Right cardiac atrium (tissue), 5 donors: ENCODE measurements at places on chromosomes 11 and 22. TPM values are rescaled to one million over a fixed set of nuclear protein-coding genes. Genes with fewer than 3 reads are reported as not detected.

Gene OR4A16
- not detected for polyA plus RNA-seq

Gene UBASH3B
- 0.34 TPM for polyA plus RNA-seq

Gene APOA4
- polyA plus RNA-seq, result 0.05 TPM

Gene CSF2RB
- 0.75 TPM for polyA plus RNA-seq

Gene NKAPD1
- polyA plus RNA-seq, result 5.0 TPM

Gene ART5
- polyA plus RNA-seq, result 1.1 TPM

Gene SHISAL1
- 1.3 TPM for polyA plus RNA-seq

Gene SLC5A12
- 4.4 TPM for polyA plus RNA-seq

Gene ZNF280B
- polyA plus RNA-seq, result 0.59 TPM

Gene CSRP3
- 2,317 TPM for polyA plus RNA-seq

Gene MS4A6A
- 16.5 TPM for polyA plus RNA-seq

- DNase-seq, result no peak
Measured at GRCh38 chr11:36012979-36013378, 69.1 kb downstream of the LDLRAD3 start.

DNA sequence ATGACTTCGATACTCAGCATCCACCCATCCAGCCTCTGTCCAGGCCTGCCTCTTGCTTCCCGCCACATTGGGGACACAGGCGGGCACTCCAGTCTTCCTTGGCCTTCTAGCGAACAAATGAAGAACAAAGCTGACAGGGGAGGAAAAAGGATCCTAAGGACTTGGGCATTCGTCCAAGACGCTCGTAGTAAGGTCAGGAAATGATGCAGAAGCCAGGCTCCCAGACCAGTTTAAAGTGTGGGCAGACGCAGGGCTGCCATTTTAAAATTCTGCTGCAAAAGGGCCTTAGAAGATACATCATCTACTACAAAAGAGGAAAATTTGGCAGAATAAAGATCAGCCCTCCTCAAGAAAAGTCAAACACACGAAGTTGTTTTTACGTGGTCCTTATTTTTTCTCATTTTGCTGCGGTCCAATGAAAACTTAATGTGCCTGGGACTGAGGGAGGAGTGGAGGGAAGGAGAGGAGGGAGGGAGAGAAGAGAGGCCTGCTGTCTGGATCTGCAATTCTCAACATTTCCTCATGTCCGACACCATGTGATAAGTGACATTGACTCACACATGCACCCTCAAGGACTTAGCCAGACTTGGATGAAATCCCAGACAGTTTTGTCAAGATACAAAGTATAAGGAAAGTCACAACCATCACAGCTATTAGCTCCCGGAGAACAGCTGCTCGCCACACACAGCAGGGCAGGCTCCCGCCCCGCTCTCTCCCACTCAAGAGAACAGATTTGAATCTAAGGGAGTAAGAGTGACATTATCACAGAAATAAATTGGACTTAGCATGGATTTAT is 5.7 kb downstream of the DNAL4 start:
- no peak for DNase-seq

GRCh38 chr11:10678101-10678500 is 15.5 kb downstream of the IRAG1 start:
- no peak for DNase-seq

DNA sequence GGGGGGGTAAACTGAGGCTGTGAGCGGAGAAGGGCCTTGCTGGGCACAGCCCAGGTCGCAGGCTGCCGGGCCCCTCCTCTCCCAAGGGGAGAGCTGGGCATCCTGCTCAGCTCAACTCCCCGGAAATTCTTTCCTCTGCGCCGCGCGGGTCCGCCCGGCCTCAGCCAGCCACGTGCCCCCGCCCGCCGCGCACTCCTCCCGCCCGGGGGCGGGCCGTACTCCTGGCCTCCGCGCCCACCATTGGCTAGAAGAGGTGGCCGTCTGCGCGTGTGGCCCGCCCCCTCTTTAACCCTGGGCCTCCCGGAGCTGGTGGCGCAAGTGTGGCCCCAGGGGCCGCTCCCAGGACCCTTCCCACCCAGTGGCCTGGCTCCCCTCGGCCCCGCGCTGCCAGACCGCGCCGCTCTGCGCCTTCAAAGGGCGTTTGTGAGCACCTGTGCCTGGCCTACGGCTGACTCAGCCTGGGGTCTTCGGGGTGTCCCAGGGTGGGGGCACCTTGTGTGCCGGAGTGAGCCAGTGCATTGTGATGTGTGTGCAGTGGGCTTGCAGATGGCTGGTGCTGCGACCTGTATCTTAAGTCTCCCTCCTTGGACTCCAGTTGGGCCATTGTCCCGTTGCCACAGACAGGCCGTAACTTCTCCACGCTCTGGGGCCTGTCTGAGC is 2.0 kb downstream of the MRGPRF start:
- DNase-seq, result peak; percentile 84

DNA sequence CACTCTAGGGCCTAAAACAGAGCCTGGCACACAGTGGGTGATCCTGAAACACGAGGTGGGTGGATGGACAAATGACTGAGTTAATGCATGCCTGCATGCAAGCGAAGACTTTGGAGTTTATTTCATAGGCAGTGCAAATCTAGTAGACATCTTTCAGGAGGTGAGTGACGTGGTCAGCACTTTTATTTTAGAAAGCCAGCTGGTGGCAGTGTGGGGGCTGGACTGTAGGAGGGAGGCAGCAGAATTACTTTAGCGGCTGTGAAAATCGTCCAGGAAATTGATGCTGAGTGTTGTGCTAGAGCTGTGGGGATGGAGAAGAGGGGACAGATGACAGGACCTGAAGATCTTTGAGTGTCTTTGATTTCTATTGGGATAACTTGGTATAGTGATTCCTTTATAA is 47.1 kb downstream of the BMAL1 start:
- DNase-seq, result no peak

DNA sequence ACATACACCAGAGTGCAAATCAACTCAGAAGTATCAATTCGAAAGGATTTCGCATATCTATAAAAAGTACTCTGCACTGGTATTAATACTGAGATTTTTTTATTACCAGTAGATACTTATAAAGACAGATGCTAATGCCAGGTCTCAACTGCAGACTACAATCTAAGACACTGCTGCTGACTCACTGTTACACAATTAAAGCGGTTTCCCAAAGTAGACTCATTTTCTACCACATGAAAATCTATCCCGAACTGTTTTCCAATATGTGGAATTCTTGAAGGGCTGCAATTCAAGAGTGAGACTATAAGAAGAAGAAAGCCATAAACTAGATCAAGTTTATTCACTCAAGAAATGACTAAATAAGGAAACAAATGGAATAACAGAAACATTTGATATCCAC is 57.2 kb upstream of the ARHGAP32 start:
- no peak for DNase-seq

DNA sequence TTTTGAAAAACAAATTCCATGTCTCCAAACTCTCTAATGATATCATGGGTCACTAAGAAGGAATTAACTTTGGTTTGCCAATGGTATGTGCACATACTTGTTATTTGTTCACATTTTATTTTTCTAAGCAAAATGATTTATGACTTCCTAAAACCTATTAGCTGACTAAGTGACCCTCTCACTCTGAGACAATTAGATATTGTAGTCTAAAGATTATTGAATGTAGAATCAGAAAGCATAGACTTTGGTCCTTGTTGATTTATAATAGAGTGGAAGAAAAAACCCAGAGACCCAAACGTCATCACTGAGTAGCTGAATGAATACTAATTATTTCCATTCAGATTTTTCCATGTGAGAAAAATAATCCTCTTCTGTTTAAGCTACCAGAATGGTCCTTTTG is 243.5 kb upstream of the ANO3 start:
- DNase-seq, result no peak

GRCh38 chr11:27795955-27796861 is 96.0 kb upstream of the BDNF start:
- no peak for DNase-seq

GRCh38 chr11:8102296-8102915 is 21.4 kb downstream of the TUB start:
- no peak for DNase-seq

- no peak for DNase-seq
Measured at GRCh38 chr11:3052567-3052966, 4.7 kb downstream of the CARS1 start.

DNA sequence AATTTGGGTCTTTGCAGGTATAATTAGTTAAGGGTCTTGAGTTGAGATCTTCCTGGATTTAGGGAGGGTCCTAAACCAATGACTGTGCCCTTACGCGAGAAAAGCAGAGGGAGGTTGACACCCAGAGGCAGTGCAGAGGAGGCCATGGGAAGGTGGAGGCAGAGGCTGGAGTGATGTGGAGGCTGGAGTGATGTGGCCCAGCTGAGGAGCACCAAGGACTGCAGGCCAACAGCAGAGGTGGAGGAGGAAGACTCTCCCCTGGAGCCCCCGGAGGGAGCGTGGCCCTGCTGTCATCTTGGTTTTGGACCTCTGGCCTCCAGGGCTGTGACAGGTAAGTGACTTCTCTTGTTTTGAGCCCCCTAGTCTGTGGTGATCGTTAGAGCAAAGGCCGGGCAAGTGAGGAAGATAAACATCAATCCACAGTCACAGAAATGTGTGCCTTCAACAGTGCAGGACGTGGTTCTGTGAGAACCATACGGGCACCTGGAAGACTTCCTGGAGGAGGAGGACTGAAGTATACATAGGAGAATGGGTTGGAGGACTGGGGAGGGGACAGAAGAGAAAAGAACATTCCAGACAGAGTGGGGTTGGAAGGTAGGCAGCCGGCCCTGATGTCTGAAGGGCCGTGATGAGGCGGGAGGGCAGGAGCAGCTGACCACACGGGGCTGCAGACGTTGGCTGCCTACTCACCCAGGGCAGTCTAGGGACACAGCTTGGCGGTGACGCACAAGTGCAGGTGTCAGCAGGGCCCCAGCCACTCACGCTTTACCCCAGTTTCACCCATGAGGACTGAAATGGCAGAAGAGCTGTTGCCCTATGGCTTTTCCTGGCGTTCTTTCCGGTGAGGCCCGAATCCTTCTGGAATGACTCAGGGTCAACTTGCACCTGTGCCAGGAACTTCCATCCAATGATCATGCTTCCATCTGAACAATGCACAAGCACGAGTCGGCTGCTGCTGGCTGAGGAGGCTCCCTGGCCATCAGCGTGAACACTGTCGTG is 270.2 kb downstream of the CTTN start:
- no peak for DNase-seq

GRCh38 chr11:34650528-34650927 is 29.6 kb downstream of the EHF start:
- no peak for DNase-seq
